ENCODE measurements at places on chromosomes 3 and 15.

GRCh38 chr3:197746209-197746608 lies 3.5 kb upstream of the FYTTD1 start:
- no peak for DNase-seq

DNA sequence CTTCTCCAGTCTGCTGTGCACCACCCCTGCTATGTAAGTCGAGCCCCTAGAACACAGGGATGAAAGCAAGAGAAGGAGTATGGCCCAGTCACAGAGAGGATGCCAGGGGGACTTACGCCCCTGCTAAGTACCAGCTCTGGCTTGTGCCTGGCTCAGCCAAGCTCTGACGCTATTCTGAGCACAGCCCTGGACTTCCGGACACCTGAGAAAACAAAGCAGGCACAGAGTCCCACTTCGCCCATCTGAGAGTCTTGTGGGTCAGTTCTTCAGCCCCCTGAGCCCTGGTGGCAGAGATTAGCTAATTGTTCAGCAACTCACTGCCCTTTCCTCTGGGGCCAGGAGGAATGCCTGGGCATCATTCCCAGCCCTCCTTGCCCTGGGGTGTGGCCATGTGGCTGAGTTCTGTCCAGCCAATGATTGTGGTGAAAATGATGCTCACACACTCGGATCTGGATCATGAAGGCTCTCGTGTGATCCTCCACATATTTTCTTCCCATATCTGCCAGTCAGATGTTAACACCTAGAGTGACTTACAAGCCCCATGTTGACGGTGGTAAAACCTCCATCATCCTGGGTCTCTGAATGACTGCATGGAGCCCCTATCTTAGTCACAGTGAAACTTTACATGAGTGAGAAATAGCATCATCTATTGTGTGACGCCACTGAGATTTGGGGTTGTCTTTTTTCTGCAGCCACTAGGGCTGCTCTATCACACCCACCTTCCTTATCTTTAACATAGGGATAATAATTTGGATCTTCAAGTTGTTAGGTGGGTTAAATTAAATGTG lies 105.7 kb downstream of the TPRA1 start:
- no peak for DNase-seq

- peak; percentile 33 for DNase-seq
Measured at GRCh38 chr3:99686955-99687612, 48.7 kb downstream of the COL8A1 start.

- DNase-seq = no peak
Measured at GRCh38 chr3:146813496-146813895, 208.3 kb upstream of the PLSCR5 start.

- DNase-seq = no peak
Measured at GRCh38 chr15:67090297-67091070, 25.1 kb downstream of the SMAD3 start.

DNA sequence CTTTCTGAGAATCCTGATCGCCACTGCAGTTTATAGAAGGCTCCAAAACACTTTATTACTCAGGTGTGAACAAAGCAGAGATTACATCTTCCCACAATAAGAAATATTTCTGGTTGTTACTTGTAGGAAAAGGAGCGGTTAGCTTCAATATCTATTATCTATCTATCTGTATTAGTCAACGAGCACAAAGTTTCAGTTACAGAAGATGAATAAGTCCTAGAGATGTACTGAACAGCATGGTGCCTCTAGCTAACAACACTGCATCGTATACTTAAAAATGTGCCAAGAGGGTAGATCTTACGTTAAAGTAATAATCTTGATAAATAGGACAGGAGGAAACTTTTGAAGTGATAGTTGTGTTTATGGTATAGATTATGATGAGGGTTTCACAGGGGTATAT lies 10.9 kb upstream of the CCR3 start:
- no peak for DNase-seq

DNA sequence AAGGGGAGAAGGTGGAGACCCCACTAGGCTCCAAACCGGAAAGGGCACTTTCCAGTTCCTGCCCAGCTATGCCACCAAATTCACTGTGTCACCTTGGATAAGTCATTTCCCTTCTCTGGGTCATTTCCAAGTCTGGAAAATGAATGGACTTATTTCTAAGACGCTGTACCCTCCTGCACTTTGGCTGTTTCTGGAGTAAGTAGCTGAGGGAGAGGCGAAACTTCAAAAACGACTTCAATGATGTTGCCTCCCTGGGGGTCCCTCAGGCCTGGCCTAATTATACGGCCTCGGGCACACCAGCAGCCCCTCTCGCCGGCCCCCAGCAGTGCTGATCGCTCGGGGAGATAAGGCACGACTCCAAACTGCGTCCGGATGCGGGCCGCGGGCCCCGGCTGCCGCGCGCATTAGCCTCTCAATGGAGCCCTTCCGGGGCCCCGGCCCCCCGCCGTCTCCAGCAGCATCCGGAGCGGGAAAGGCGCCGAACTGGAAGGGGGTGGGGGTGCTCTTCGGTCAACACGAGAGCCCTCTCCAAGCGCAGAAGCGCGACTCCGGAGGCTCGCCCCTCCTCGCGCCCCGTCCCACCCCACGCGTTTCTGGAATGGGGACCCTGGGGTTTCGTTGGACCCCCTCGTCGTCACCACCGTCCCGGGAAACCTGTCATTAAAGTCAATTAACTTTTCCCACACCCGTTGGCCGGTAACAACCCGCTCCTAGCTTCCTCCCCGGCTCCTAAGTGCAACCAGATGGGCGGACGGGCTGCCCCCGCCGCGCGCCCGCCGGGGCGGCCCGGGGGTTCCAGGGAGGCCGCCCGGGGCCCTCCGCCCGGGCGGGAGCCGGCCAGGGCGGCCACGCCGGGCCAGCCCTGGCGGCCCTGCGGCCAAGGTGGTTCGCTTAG lies 4.8 kb downstream of the HES1 start:
- no peak for DNase-seq

- no peak for DNase-seq
Measured at GRCh38 chr3:134985864-134986715, 191.0 kb downstream of the EPHB1 start.

DNA sequence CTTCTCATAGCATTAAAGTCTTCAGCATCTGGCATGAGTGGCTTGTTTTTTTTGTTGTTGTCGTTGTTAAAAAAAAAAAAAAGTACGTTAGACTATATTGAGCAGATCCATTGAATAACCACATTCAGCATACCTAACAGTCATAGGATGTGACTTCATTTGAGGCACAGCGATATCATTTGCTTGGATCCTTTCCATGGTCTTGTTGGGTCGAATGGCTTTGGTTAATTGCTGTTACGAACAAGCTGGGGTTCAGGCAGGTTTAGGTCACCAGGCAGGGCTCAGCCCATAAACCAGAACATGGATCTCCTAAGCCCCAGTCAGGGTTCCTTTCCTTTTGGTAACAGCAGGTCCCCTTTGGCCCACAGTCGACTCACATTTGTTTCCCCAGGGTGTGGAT lies 76.2 kb downstream of the POLR2M start:
- DNase-seq = no peak

DNA sequence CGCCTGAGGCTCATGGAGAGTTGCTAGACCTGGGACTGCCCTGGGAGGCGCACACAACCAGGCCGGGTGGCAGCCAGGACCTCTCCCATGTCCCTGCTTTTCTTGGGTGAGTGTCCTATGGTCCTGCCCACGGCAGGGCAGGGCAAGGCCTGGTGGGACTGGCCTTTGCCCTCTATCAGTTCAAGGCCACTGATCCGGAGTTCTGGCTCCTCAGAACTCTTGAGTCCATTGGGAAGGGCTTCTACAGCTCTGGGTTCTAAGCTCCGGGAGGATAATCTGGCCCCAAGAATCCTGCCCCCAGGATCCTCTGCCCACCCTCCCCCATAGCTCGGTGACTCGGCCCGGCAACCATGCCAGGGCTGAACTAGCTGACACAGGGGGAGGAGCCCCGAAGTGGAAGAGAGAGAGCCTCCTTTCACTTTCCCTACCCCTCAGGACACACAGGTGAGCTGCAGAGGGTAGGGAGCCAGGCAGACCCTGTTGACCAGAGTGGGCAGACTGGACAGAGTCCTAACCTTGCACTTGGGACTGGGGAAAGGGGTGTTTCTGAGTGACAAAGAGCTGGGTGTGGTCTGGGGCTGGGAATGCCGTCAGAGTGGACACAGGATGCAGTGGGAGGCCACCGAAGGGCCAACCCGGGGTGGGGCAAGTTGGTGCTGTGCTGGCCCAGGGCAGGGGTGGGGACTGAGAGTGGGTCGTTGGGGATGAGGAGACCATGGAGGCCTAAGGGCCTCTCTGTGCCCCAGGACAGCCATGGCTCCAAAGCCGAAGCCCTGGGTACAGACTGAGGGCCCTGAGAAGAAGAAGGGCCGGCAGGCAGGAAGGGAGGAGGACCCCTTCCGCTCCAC lies 664 bp downstream of the PARP3 start:
- DNase-seq = no peak

DNA sequence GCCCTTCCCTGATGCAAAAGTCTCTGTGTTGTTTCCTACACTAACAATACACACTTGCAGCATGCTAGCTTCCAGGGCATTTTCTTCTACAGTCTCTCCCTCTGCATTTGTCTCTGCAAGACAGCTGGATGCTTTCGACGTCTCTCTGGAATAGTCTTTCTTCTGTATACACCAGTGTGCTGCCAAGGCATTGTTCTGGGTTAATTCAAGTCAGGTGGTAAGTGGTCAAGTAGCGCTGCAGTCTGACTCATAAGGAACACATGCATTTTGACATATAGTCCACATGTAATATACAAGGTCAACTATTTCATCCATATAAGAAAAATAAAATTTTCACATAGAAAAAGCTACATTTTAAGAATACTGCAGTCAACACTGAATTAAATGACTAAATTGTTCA lies 92.7 kb downstream of the MYLK start:
- DNase-seq = no peak

DNA sequence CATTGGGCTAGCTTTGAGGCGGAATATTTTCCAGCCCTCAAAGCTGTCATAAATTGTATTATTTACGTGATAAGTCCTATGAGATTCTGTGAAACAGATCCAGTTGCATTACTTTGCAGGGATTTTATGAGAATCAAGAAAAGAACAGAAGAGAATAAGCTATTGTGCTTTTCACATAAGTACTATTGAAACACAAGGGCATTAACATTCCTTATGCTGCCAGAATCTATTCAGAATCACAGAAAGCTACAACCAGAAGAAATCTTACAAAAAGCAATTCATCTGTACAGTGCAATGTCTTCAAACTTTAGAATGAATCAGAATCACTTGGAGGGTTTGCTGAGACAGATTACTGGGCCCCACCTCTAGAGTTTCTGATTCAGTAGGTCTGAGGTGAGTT lies 10.6 kb upstream of the CACNA1D start:
- no peak for DNase-seq

DNA sequence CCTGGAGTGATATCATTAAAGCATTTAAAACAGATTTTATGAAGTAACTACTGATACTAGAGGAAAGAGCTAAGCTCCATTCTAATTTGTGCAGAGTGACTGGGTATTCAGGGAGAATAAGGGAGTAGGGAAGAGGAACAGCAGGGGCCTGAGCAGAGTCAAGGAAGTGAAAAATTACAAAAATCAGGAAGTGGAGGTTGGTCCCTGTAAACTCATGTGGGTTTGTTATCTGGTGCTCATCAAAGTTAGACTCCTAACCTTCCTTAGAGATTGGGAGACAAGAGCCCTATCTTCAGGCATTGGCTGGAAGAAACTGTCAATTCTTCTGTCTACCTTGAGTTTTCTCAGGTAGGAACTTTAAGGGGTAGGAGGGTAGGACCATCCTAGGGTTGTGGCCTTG lies 82.5 kb downstream of the NEK11 start:
- no peak for DNase-seq

- DNase-seq = no peak
Measured at GRCh38 chr3:11288021-11288491, 15.9 kb downstream of the ATG7 start.

DNA sequence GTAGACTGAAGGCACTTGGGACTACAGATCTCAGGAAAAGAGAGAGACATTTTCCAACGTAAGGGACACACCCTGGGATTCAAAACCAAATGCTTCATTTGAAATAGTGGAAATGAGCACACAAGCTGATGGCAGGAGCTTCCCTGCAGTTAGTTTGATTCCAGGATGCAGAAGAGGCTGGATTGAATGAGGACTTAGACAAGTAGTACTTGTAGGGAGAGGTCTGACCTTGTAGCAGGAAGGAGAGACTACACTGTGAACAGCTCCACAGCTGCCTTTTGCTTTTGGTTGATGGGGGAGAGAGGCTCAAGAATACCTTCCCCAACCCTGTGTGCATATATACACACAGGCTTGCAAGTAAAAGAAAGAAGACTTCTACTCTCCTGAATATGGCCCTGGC lies 51.5 kb downstream of the PDE8A start:
- DNase-seq = no peak

GRCh38 chr3:35707904-35708303 lies 68.6 kb downstream of the ARPP21 start:
- no peak for DNase-seq

DNA sequence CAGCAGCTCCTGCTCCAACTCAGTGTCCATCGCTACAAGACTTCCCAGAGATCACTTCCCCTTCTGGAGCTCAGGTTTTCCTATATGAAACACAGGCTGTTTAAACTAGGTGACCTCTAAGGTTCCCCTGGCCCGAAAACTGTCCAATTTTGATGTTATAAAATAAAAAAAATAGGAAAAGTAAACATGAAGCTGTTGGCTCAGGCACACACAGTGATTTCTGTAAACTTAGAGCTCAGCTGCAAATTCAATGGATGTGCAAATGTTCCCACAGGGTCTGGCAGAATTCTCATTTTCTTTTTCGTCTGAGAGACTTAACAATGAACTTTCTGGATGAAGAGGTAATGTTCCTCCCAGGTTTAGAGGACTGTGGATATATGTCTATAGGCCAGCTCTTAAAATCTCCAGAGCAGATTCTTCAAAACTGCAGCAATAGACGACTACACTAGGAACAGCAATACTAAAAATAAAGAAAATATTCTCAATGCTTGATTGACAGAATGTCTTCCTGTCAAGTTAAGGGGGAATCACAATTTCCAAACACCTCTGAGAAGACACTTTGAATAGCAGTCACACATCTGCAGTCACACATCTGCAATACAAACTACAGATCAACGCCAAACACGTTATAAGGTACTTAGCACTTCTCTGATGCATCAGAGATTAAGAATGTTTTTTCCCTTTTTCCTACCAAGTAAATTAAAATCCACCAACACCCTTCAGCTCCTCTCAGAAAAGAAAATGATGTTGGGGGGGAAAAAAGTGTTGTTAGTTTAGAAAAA lies 2.8 kb downstream of the NUP210 start:
- no peak for DNase-seq

DNA sequence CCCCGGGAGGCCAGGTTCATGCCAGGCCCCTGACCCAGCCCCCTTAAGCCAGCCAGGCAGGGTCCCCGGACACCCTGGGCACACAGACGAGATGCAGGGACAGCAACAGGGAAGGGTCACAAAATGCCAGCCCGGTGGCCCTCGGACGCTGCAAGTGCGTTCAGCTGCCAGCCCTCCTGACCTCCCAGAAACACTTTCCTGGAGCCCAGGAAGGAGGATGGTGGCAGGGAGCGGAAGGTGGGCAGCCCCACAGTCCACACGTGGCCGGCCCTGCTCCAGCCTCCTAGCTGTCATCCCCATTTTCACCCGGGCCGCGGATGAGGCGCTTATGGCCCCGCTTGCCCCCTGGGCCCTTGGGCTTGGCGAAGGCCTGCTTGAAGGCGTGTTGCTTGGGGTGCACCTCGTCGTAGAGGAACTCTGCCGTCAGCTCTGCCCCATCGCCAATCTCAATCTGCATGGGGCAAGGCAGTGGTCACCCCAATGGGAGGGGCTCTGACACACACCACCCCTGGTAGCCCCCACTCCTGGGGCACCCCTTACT lies 3.4 kb upstream of the TLR9 start:
- DNase-seq = no peak

- no peak for DNase-seq
Measured at GRCh38 chr3:177733233-177733632, 536.0 kb upstream of the TBL1XR1 start.

Data from NCI-H446 (cell line).